Gastrocnemius medialis (tissue), 4 donors: ENCODE measurements at places on chromosomes 1 and 21.

GRCh38 chr1:242454262-242455051, 70.0 kb downstream of the PLD5 start:
- no peaks in the 10 kb centered on the region for H3K27me3 ChIP-seq
- H3K4me3 ChIP-seq = no peak overlapping the region
- DNase-seq = no peak
- H3K27ac ChIP-seq = no peak overlapping the region
- no peaks in the 10 kb centered on the region for H3K36me3 ChIP-seq
- H3K4me1 ChIP-seq = no peaks in the 10 kb centered on the region

DNA sequence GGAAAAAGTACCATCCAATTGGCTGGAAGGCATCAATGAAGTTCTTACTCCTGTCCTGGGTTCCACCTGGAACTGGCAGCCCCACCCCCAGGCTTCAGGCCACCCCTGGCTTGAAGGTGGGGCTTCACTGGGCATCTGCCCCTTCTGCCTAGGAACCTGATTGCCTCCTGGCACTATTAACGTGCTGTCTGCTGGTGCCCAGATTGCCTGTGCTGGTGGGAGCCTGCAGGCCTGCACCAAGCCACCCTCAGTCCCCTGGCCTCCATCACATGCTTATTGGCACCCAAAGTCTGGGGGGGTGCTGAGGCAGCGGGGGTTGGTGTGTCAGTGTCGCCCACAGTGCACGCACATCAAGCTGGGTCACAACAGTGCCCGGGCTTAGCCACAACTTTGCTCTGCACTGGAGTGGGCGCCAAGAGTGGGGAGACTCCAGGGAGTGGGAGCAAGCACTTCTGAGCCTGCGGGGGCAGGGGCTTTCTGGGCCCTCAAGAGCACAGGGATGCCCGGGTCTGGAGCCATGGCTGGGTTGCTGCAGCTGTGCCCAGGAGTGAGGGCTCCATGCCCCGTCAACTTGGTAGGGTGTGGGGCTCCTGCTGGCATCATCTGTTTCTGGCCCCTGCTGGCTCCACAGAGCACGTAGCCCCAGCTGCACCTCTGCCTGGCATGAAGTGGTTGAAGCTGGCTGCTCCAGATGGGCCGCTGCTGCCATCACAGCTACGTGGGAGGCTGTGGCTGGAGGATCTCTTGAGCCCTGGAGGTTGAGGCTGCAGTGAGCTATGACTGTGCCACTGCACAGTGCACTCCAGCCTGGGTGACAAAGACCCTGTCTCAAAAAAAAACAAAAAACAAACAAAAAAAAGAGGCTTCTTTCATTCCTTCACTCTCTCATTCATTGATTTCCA, 4.1 kb upstream of the LSM10 start:
- no peak for DNase-seq
- H3K27ac ChIP-seq = no peak overlapping the region
- H3K4me3 ChIP-seq = no peak overlapping the region
- H3K36me3 ChIP-seq = no peaks in the 10 kb centered on the region
- H3K27me3 ChIP-seq = no peaks in the 10 kb centered on the region

DNA sequence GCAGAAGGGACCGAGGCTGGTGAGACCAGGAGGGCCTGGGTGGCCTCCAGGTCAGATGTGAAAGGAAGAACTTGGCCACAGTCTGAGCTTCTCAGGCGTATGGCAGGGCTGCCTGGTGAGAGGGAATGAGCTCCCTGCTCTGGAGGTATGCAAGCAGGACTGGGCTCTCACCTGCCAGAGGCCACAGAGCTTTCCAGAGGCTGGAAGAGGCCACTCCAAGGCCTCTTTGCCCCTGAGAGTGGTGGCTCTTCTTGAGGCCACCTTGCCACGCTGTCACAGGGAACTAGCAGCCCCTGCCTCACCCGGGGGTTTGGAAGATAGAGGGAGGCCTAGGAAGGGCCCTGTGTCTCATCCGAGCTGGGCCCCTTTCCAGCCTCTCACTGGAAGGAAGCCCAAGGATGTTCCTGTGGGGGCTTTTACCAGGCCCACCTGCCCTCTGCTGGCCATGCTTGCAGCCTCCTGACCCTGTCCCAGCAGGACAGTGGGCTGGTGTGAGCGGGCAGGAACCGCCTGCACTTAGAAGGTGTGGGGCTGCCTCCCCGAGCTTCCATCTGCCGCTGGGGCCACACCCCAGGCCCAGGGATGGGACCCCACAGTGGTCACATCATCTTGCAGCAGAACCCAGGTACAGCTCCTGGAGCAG, 10.0 kb downstream of the PCSK9 start:
- no peak for DNase-seq
- no peaks in the 10 kb centered on the region for H3K27me3 ChIP-seq
- H3K4me3 ChIP-seq = no peak overlapping the region
- H3K27ac ChIP-seq = no peak overlapping the region

DNA sequence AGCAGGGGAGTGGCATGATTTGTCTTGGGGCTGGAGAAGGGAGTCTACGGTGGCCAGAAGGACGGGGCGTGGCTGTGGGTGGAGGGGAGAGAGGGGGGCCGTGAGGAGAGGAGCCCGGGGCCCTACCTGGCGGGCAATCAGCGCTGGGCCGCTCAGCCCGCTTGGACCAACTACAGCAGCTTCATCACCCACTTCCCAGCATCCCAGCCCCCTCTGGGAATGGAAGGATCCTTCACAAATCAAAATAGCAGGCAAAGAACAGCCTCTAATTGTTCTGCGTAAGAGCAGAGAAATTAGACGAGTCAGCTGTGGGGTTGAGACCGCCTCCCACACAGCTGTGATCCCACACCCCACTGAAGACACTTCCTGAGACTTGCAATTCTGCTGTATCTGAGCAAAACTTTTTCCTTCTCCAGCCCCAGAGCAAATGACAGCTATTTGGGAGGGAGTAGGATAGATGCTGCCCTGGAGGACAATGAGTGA, 43.5 kb downstream of the OPRD1 start:
- H3K4me1 ChIP-seq = no peaks in the 10 kb centered on the region
- no peak for DNase-seq
- H3K27ac ChIP-seq = no peak overlapping the region
- H3K4me3 ChIP-seq = no peak overlapping the region
- peaks cover 9% of the 10 kb centered on the region for H3K27me3 ChIP-seq

GRCh38 chr21:32214654-32215305, 64.1 kb downstream of the MIS18A start:
- H3K27ac ChIP-seq = no peak overlapping the region
- H3K36me3 ChIP-seq = no peaks in the 10 kb centered on the region
- no peak for DNase-seq
